Ecto neural progenitor cell (in vitro differentiated cells): ENCODE measurements at places on chromosomes 1 and 21.

DNA sequence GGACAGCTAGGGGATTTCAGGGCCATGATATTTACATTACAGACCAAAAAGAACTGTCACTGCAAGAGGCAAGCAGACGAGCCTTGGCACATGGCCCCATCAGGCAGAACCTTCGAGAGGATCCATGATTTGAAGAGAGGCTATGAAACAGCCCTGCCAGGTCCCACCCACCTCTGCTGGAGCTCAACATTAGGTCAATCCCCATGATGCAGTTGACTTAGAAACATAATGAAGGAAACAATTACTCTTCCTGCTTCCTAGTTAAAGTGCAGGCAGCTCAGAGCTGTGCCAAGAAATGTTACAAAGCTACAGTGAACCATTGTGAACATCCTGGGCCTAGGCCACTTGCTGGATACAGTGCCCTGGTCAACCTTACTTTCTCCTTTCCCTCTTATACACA lies 41.7 kb upstream of the PTCH2 start:
- DNase-seq: no peak

GRCh38 chr1:82421782-82422181 lies 621.0 kb downstream of the ADGRL2 start:
- no peak for DNase-seq

DNA sequence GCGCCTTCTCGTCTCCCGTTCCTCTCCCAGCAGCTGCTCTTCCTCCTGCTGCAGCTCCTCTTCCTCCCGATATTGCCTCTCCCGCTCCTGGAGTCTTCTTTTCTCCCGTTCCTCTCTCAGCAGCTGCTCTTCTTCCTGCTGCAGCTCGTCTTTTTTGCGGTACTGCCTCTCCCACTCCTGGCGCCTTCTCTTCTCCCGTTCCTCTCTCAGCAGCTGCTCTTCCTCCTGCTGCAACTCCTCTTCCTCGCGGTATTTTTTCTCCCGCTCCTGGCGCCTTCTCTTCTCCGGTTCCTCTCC lies 5.3 kb downstream of the TCHH start:
- no peak for DNase-seq

DNA sequence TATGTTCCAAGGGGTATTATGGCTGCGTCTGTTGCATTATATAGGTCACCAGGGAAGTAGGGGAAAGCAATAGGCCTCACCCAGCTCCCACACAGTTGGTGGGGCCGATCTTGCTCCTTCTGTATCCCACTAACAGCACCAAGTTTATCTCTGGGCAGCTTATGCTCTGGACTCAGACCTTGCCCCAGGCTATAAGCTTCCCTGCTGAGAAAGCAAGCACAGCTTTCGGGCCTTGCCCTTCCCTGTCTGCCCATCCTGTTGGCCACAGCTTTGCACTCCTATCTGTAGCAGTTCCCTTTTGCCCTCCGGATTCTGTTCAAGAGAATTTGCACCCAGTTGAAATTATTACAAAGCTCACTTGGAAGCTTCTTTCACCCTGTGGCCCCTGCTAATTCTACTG lies 12.9 kb downstream of the KCNE1 start:
- no peak for DNase-seq

GRCh38 chr1:215394084-215394991 lies 172.8 kb upstream of the KCTD3 start:
- DNase-seq: no peak

- no peak for DNase-seq
These were observed 4.6 kb downstream of the DR1 start for GRCh38 chr1:93350322-93350721.

DNA sequence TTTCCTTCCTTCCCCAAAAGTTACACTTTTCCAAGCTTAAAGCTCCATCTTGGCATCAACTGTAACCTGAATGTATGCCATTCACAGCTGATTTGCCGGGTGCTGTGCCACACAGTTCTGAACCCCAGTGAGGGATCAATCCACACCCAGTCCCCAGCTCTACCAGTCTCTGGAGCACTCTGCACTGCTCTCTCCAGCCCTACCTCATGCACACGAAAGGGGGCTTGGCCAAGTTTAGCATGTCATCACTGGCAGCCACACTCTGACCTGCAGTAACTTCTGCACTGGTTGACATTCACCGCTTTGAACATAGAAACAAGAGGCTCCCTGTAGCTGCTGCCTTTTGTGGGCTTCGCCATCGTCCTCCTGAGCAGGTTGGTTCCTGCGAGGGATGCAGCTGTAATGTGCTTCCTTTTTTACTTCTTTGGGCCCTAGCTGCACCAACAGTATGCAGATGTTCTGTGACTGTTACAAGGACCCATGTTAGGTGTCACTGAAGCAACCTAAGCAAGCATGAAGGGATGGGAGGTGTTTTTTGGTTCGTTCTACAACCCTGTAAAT lies 135.4 kb upstream of the SLC44A3 start:
- no peak for DNase-seq

GRCh38 chr1:235011599-235012435 lies 116.8 kb downstream of the TOMM20 start:
- DNase-seq: no peak

DNA sequence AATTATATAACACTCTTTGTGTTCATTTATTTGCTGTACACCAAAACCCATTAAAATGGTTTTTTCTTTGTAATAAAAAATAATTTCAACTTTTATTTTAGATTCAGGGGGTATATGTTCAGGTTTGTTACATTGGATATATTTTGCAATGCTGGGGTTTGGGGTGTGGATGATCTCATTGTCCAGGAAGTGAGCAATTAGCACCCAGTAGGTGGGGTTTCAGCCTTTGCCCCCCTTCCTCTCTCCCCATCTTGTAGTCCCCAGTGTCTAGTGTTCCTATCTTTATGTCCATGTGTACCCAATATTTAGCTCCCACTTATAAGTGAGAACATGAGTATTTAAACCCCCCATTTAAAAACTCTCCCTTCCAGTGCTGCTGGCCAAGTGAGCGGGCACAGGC lies 184.6 kb downstream of the RHOU start:
- no peak for DNase-seq

DNA sequence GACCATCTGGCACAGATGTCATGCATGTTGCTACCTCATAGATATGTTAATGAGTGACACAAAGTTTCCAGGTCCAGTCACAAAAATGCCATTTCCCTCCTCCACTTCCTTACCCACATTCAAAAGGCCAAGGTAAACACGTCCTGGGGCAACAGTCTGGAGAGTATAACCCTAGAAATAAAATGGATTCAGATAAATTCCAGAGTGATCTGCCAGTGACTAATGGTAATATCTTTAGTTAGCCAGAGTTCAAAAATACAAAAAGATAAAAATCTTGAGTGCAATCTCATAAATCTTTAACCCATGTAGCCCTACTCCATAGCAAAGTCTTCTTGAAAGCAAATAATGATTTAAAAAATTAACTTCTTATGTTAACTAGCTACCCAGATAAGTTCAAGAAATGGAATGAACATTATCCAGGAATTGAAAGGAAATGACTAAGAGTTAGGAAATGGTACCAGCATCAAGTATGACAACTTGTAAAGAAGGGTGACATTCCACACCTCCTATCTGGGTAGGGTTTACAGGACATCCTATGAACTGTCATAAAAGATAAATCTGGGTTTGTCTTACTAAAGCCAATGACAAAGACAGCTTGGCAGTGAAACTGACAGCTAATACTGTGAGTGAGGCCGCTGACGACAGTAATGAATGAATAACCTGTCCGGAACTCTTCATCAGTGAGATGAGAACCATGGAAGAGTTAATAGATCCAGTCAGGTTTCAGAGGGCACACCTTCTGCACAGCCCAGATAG lies 18.1 kb downstream of the RGS2 start:
- DNase-seq: no peak

DNA sequence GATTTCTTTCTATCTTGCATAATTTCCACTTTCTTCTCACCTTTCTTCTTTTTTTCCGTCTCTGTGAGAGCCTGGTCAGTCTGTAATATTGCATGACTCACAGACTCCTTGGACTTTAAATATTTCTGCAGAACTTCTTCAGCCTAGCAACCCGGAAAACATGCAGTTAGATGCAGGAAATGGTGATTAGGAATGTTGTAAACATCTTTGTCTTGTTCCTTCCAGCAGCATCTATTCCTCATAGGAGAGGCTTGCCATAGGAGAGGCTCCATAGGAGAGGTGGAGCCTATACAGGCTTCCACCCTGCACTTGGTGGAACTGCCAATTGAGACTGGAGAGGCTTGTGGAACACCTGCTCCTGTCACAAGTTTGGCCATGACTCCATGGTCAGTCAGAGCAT lies 10.0 kb downstream of the GBP5 start:
- no peak for DNase-seq

GRCh38 chr21:45588086-45588825 lies 46.0 kb upstream of the SLC19A1 start:
- DNase-seq: no peak

GRCh38 chr21:33854604-33855003 lies 61.0 kb downstream of the ATP5PO start:
- DNase-seq: no peak

DNA sequence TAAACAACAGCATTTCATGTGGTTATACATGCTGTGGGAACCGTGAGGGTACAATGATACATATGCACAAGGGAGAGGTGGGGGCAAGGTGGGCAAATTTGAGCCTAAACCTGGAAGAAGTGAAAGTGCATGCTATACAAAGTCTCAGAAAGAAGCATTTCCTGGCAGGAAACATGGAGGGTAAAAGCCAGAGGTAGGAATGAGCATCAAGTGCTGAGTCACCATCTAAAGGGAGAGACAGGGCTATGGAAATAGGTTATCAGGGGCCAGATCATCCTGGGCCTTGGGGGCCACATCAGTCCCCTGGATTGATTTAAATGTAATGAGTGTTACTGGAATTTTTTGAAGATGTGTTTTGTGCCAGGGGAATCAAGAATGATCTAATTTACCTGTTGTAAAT lies 60.1 kb upstream of the DAB1 start:
- DNase-seq: no peak

DNA sequence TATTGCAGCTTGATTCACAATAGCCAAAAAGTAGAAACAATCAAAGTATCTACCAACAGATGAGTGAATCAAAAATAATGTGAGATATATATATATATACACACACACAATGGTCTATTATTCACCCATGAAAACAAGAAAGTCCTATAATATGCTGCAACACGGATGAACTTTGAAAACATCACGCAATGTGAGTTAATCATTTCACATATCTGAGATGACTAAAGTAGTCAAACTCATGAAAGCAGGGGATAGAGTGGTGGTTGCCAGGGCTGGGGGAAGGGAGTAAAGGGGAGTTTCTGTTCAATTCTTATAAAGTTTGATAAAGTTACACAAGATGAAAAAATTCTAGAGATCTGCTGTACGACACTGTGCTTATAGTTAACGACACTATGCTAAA lies 1234.8 kb downstream of the MRPL39 start:
- DNase-seq: no peak

DNA sequence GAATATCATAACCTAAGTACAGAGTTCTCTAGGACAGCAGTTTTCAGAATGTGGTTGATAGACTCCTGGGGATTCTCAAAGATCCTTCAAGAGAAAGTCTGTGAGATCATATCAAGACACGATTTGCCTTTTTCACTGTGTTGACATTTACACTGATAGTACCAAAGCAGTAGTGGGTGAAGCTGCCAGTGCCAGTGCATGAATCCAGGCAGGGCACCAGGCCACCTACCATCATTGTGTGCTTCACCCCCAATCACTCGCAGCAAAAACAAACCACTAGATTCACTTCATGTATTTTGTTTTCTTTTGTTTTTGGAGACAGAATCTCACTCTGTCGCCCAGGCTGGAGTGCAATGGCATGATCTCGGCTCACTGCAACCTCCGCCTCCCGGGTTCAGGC lies 23.9 kb downstream of the DNAJC16 start:
- DNase-seq: no peak

GRCh38 chr21:41611966-41612606 lies 104.1 kb upstream of the TMPRSS2 start:
- DNase-seq: no peak
